ENCODE measurements at places on chromosomes 13 and 19. TPM values are rescaled to one million over a fixed set of nuclear protein-coding genes. Genes with fewer than 3 reads are reported as not detected.

DNA sequence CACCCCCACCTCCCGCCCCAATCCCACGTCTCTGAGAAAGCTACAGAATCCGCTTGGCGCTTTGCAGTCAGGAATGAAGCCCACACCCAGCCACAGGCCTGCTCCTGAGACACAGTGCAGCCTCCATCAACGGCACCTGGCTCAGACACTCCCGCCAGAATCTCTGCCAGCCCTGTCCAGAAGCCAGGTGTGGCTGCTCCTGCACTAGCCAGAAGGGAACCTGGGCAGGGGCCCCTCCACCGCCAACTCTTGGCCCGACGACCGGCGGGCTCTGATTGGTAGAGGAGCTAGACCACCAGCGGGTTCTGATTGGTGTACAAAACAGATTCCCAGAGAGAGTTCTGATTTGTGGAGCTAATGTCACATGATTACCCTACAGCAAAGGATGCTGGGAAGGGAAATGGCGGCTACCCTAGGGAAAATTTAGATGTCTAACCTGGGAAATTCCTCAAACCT lies 2.9 kb upstream of the PPP6R1 start:
- no peak for DNase-seq

DNA sequence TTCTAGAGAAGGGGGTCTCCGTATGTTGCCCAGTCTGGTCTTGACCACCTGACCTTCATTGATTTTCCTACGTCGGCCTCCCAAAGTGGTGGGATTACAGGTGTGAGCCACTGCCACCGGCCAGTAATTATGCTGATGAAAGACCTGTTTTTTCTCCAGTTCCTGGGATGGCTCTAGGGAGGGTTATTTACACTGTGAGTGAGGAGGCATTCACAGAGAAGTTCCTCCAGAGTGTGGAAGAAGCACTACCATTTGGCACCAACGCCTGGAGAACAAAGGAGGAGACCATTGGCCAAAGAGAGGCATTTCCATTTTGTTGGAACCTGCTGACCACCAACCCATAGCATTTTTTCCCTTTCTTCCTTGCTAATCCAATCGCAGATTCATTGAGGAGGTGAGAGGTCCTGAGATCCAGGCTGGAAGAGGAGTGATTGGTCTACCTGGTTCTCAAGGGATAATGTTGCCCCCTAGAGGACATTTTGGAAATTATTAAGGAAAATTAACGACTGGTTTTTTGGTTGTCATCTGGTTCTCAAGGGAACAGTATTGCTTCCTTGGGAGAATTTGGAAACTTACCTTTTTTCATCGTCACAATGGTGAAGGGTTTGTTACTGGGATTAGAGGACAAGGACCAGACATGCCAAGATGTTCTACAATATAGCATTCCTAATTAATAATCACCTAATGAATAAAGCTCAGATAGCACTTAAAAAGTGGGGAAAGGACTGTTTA lies 5.5 kb upstream of the SAE1 start:
- DNase-seq: no peak

- DNase-seq: no peak
These were observed 148.4 kb downstream of the AKAP11 start for GRCh38 chr13:42420304-42420703.

- DNase-seq: no peak
These were observed 56.1 kb upstream of the ZNF835 start for GRCh38 chr19:56727677-56728076.

Gene ZNF256
- polyA plus RNA-seq: 6.3 TPM

Gene RFX1
- polyA plus RNA-seq: 5.9 TPM

Data from heart right ventricle (tissue), 16 donors.